ENCODE measurements at places on chromosomes 16 and 17.

DNA sequence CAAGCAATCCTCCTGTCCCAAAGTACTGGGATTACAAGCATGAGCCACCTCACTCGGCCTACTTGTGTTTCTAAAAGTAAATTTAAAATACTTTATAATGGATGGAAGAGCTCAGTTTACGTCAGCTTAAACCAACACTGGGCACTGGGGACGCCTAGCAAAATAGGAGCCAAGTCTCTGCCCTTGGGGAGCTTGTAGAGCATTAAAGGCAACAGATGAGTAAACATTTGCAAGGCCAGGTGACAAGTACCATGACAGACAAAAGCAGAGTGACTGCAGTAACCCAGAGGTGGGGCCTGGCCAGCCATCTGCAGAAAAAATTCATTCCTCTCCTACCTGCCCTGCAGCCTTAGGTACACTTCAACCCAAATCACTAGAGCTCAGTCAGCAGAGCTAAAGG, 12.1 kb upstream of the NLK start:
- no peak for DNase-seq

DNA sequence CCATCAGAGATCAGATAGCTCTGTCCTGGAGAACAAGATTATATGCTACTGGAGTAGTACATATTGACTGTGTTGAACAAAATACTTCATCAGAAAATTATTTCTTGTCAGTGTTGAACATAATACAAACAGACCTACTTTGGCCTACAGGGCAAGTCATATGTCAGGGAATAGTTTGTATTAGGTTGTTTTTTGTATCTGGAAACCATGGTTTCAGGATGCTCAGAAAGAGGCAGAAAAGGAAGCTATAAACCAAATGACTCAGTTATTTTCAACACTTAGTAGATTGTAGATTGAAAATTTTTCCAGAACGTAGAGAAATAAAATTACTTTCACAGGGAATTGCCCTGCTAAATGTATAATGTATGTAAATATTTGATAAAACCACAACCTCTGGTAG, 198.4 kb downstream of the CYB561 start:
- no peak for DNase-seq

- no peak for DNase-seq
Measured at GRCh38 chr16:11142261-11142630, 113.8 kb downstream of the SOCS1 start.

DNA sequence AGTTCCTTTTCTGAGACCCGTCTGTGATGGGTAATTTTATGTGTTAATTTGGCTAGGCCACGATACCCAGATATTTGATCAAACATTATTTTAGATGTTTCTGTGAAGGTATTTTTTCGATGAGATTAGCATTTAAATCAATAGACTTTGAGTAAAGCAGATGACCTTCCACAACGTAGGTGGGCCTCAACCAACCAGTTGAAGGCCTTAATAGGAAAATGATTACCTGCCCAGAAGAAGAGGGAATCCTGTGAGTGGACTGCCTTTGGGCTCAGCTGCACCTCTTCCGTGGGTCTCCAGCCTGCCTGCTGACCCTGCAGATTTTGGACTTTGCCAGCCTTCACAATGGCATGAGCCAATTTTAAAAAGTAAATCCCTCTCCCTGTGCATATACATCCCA, 61.6 kb upstream of the WSB1 start:
- no peak for DNase-seq

DNA sequence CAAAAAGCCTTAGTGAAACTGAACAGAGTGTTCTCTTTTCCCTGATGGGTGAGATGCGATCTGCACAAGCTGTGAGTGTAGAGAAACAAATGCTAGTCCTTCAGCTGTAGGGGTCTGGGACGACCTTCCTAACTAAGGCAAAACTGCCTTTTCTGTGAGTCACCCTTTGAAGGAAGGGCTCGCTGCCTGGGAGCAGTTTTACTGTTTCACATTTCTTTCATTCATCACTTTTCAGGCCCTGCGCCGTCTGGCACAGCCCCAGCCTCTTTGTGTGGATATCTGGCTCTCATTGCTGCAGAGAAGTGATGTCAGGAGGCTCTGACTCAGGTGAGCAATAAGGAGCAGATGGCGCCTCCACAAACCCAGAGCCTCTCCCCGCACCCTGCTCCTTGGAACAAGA, 57.4 kb downstream of the HS3ST3A1 start:
- no peak for DNase-seq

DNA sequence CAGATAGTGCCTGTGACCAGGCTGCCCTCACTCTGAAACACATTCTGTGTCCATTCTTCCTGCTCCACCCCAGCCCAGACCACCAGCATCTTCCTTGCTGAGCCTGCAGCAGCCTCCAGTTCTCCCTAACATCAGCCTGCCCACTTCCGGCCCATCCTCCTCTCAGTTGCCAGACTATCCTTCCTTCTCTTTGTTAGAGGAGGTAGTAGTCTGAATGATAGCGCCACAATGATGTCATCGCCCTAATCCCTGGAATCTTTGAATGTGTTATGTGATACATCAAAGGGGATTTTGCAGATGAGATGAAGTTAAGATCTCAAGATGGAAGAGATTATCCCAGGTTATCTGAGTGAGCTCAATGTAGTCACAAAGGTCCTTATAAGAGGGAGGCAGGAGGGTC, 3.2 kb upstream of the ZDHHC1 start:
- no peak for DNase-seq
